Activated CD8-positive, alpha-beta memory T cell treated with anti-CD3 and anti-CD28 coated beads for 1 hour (primary cell): ENCODE measurements at places on chromosomes 3 and 15.

DNA sequence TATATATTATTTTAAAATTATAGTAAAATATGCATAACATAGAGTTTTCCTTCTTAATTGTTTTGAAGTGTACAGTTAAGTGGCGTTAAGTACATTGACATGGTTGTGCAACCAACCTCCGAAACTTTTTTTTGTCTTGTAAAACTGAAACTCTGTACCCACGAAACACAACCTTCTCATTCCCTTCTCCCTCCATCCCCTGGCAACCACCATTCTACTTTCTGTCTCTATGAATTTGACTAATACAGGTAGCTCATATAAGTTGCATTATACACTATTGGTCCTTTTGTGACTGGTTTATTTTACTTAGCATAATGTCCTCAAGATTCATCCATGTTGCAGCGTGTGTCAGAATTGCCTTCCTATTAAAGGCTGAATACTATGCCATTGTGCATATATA is 179.4 kb downstream of the SATB1 start:
- DNase-seq, result no peak

DNA sequence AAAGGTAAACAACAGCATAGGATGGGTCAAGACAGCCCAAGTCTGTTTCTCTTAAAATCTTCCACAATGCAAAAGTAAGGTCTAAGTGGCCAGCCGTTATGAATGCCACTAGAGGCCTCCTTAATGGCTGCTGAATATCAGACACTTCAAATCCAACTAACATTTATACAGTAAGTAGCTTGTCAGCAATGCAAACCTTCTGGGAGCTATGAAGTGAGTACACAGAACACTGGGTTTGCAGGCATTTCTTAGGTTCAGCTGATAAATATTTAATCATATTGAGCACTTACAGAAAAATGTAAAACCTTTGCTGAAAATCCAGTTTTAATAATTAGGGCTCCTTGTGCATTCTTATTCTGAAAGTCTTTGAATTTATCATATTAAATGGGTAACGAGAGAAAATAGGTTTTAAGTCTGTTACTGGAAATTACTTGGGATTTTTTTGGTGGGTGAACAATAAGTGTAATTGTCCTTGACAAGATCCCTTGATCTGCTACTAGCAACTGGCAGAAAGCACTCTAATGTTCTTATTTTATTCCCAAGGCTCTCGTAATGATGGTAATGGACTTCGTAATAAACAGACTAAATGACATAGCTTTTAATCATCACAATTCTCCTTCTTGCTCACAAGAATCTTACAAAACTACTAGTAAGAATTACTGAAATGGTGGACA is 141.7 kb upstream of the GPR149 start:
- no peak for DNase-seq

DNA sequence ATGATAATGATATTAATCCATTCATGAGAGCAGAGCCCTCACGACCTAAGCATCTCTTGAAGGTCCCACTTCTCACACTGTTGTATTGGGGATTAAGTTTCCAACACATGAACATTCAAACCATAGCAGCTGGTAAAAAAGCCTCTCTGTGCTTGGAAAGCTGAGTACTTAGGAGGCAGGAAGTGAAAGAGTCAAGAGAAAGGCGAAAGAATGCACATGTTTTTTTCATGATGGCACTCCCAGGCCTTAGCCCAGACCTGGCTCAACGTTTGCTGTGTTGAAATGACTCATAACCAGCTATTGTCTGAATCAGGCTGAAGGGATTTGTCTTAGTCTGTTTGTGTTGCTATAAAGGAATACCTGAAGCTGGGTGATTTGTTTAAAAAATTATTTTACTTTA is 84.4 kb upstream of the RGMA start:
- no peak for DNase-seq

DNA sequence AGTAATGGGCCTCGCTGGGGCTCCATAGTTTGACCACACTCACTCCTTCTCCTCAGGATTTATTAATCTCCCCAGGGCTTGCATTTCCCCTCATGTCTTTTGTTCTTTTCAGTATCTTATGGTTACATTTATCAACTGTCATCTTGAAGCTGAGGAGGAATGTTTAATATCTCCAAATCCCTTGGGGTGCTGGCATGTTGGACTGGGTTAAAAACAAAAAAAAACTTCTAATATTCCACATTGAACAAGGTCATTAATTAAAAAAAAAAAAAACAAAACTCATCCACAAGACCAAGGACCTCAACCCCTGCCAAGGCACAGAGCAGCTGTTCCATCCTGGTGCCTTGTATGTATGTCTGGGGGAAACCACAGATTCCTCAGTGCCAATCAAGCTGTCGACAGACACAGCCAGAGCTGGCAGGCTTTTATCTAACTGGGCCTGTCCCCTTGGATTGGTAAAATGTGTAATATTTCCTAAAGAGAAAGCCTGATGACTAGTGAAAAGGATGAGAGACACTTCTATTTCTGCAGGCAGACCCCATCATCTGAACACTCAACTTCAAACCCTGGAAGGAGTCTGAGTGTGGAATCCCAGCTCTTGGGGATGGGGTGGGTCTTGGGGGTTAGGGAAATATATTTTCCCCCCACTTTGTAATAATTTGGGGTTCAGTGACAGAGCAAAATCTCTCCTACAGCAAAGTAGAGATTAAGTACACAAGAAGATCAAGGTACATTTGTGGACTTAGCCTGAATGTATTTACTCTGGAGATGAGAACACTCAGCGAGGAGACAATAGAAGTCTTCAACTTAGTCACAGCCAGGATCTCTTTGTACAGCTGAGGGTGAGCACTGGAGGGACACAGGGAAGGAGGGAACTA is 69.1 kb downstream of the TTC23 start:
- DNase-seq, result no peak

- no peak for DNase-seq
Measured at GRCh38 chr3:186281176-186281575, 80.9 kb downstream of the DGKG start.

DNA sequence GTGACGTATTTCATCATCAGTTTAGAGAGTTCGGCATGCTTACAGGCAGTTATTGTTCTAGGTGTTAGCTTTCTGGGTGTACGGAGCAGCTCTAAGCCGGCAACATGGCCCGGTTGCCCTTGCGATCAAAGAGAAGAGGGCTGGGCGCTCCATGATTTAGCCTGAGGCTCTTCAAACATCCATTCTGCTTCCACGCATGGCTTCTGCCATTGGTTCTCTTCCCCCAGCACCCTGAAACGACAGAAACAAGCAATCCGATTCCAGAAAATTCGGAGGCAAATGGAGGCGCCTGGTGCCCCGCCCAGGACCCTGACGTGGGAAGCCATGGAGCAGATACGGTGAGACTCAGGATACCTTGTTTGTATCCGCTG is 574 bp downstream of the NGRN start:
- no peak for DNase-seq

DNA sequence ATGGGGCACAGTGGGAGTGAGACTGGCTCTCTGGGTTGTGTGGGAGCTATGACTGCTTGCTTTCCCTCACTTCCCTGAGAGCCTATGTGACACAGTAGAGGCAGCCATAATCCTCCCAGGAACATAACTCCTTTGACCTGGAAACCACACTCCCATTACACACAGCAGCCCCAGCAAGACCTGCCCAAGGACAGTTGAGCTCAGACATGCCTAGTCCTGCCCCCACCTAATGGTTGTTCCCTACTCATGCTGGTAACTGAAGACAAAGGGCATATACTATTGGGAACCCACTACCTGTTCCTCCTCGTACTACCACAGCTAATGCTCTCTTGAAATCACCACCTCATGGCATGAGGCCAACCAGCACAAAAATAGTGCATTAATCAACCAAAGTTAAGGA is 550.4 kb upstream of the ARPP21 start:
- no peak for DNase-seq

GRCh38 chr3:121998030-121998580 is 23.9 kb downstream of the ILDR1 start:
- DNase-seq, result no peak

DNA sequence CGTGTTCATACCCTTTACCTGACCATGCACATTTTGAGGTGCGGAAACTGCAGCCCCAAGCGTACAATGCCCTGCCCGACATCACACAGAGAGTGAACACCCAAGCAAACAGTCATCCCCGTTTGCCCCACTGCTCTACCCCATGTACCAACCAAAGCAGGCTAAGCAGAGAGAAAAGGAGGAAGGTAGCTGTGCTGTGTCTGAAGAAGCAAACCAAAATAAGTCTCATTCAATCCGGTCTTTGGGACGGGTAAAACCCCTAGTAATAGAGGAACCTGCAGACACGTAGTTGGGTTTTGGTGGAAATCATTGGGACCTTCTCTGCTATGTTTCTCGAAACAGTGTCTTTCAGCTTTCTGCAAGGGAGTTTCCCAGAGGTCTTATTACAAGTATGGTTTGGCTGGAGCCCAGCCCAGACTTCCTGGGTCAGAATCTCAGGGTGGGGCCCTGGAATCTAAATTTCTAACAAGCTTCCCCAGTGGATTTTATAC is 164.6 kb upstream of the HES1 start:
- no peak for DNase-seq

GRCh38 chr3:114872050-114872449 is 275.0 kb downstream of the ZBTB20 start:
- no peak for DNase-seq

DNA sequence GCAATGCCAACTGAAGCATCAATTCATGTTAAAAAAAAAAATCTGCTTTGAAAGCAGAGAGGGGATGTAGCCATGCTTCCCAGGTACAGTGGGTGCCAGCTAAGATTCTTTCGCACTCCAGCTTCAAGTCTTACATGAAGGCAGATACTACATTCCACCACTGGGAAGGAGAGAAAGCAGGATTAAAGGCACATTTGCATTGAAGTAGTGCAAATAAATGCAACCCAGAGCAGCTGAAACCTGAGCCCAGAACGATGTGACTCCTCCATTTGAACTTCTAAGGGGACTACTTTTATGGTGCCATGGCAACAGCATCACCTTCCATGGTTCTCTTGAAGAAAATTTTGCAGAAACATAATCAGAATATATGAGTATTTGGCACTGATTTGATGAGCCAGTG is 19.1 kb upstream of the GJD2 start:
- no peak for DNase-seq

- DNase-seq, result no peak
Measured at GRCh38 chr3:123755085-123755484, 129.0 kb downstream of the MYLK start.

DNA sequence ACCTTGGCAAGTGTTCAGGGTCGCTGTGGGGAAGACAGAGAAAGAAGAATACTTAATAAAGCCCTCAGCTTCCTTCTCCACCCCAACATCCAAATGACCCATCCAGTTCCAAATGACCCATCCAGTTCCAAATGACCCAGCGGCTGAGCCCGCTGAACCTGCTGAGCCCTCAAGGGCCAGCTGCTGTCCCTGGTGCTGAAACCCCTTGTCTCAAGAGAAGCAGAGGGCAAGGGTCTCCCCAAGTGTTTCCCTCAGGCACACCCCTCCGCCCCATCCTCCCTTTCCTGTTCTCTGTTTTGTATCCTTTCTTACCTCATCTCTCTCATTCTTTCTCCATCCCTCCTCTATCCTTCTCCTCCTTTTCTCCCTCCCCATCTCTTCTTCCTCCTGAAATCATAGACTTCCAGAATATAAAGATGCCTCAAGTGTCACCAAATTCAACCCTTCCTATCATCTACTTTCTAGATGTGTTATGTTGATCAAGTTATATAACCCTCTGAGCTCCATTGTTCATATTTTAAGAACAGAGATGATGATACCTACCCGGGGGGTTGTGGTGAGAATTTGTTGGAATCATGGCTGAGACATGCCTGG is 29.0 kb downstream of the CCDC33 start:
- DNase-seq, result no peak

- DNase-seq, result no peak
Measured at GRCh38 chr3:9071936-9072666, 108.8 kb upstream of the RAD18 start.

- no peak for DNase-seq
Measured at GRCh38 chr3:10822708-10823515, 6.9 kb downstream of the SLC6A11 start.
